Brain microvascular endothelial cell (primary cell): ENCODE measurements at places on chromosomes 4 and X.

GRCh38 chr4:62070291-62070852, 870.2 kb downstream of the ADGRL3 start:
- DNase-seq: no peak

- no peak for DNase-seq
Measured at GRCh38 chrX:78532363-78532762, 126.8 kb downstream of the RTL3 start.

GRCh38 chr4:165006456-165006855, 25.3 kb upstream of the TRIM60 start:
- DNase-seq: no peak

DNA sequence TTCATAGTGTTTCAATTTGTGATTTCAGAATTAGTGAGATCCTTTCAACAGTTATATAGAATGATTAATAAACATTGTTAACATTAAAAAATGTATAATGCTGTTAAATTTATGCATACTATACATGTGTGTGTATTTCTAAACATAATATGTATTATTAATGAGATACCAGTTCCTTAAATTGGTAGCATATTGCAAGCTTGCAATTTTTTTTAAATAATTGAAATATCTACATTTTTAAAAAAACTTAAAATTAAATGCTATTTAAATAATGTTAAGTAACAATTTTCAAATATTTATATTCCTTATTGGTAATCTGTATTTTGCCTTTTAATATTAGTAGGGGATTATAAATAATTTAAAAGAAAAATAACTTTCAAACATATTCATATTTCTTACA, 1479.5 kb upstream of the PCDH7 start:
- no peak for DNase-seq

- DNase-seq: no peak
Measured at GRCh38 chr4:2071252-2071911, 12.3 kb downstream of the NAT8L start.

DNA sequence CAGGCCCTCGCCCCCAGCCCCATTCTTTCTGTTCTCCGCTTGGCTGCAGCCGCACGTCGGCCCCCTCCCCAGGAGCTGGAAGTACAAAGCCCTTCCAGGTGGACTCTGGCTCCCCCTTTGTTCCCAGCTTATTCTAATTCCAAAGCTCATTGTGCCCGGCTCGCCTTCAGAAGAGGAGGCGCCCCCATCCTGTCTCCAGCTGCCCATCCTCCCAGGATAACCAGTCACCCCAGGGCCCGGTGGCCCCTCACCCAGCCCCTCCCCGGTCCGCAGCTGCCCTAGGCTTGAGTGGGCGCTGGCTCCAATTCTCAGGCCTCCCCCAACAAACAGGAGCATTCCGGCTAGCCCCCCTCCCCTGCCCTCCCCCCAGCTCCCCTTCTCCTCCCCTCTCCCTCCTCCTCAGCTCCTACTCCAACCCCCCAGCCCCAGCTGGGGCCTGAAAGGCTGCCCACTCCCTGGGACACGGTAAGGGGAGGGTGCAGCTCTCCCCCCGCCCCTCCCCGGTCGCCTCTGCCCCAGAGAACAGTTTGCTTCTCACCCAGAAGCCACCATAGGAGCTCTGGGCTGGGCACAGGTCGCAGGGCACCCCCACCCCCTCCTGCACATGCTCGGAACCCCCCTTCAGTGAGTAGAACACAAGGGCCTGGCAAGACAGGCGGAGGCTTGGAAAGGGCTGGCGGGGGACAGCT, 3.1 kb upstream of the SLC6A8 start:
- no peak for DNase-seq
